ENCODE measurements at places on chromosomes 12 and 14.

DNA sequence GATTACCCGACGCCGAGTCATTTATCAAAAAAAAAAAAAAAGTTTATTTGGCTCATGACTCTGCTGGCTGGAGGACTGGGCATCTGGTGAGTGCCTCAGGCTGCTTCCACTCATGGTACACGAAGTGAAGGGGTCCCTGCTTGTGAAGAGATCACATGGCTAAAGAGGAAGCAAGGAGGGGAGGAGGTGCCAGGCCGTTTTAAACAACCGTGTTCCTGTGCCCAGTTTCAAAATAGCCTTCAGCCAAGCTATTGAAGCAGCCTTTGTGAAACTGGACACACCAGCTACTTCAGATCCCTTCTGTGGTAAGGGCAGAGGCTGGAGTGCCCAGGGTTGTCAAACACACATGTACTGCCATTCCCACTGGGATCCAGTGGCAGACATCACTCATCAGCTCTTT is 7.6 kb downstream of the POP5 start:
- DNase-seq: no peak

DNA sequence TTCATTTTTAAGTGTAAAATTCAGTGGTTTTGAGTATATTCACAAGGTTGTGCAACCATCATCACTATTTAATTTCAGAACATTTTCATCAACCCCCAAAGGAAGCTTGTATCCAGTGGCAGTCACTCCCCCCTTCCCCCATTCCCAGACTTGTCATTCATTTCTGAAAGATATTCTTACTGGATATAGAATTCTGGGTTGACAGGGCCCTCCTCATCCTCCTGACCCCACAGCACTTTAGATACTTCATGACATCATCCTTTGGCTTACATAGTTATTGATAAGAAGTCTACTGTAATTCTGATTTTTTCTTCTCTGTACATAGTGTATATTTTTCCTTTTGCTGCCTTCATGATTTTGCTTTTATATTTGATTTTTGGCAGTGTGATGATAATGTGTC is 8.8 kb upstream of the ADGRD1 start:
- no peak for DNase-seq

GRCh38 chr12:93938931-93939330 is 209.4 kb upstream of the PLXNC1 start:
- no peak for DNase-seq

- no peak for DNase-seq
Observed at GRCh38 chr14:48331421-48331820, 656.0 kb upstream of the MDGA2 start.

DNA sequence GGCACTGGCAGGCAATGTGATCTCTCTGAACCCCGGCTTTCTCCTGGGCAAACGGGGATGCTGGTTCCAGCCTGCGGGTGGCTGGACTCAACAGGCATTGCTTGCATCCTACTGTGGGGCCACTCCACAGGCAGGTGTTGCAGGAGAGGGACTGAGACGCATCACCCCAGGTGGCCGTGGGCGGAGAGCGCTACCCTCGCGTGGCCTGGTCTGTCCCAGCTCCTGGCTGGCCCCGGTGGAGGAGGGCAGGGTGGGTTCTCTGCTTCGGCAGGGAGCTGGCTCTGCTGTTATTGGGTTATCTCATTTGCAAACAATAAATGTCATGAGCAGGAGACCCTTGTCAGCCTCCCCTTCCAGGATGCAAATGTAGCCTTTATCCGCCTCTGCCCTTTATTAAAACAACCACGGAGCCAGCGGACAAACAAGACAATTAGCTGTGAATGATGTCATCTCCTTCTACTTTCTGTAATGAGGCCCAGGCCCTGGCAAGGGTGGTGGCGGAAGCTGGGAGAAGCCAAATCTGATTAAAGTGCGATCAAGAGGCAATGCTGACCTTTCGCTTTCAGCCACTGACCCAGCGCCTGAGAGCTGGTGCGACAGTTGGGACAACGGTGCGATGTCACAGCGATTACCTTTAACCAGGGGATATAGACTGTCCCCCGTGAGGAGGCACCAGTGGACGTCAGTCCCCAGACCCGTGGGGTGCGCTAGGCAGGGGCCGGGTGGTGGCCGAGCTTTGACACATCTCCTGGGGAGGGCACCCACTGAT is 161.8 kb downstream of the KIF26A start:
- no peak for DNase-seq

DNA sequence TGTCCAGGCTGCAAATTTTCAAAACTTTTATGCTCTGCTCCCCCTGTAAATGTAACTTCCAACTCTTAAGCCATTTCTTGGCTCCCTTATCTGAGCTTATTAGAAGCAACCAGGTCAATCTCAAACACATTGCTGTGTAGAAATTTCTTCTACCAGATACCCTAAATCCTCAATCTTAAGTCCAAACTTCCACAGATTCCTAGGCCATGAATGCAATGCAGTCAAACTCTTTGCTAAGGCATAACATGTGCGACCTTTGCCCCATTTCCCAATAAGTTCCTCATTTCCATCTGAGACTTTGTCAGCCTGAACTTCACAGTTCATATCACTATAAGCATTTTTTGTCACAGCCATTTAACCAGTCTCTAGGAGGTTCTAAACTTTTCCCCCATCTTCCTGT is 64.5 kb downstream of the TMTC3 start:
- no peak for DNase-seq

- DNase-seq: no peak
Observed at GRCh38 chr12:27521066-27521465, 2.9 kb upstream of the PPFIBP1 start.

GRCh38 chr14:45251912-45252311 is 1.1 kb downstream of the MIS18BP1 start:
- DNase-seq: no peak

- DNase-seq: no peak
Observed at GRCh38 chr14:70489579-70490200, 37.7 kb downstream of the ADAM21 start.

DNA sequence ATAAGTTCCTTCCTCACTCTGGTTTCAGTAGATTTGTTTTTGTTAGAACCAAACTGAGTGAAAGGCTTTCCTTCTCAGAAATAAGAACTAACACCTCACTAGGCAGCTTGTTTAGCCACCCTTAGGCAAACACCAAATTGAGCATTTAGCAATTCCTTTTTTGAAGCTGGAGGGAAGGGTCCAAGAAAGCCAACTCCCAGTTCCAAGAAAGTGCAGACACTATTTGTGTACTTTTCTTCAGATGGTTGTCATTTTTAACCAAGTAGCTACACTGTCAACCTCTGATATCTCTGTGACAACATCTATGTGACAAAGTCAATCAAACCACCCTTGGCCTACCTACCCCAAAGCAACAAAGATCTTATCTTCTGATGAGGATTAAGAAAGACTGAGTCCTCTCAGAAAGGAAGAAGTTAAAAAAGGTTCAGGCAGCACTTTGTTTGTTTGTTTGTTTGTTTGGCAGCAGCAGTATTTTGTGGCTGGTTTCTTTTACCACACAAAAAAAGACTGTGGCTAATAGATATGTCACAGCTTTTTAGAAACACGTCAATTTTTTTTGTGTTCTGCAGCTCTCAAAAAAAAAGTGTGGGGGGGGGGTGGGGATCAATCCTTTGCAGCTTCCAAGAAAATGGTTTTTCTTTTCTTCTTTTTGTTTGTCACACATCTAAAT is 203.8 kb downstream of the CRADD start:
- no peak for DNase-seq

DNA sequence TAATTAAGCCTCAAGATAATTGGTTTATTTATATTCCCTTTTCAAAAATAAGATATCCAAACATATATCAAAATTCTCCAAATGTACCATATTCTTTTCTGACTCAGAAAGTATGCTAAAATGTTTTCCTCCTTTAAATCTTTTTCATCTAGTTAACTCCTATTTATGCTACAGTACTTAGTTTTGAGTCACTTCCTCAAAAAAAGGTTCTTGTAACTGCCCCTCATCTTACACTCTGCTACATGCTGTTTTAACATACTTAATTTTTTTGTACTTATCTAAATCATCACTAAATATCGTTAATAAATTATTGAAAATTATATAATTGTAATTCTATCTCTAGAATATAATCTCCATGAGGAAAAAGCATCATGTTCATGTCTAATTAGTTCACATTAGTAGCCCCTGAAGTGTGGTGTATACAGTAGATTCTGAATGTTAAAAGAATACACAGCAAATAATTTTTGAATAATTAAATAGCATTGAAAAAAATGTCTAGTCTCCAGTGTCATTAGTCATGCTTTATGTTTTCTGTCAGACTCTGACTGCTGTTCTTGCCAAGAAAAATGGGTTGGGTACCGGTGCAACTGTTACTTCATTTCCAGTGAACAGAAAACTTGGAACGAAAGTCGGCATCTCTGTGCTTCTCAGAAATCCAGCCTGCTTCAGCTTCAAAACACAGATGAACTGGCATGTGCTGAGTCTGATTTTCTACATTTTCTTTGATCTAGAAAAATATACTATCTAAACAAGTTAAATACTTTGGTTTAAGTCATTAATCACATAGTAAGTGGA is 3.5 kb downstream of the KLRD1 start:
- DNase-seq: no peak

- DNase-seq: no peak
Observed at GRCh38 chr12:15629761-15630160, 159.4 kb downstream of the EPS8 start.

DNA sequence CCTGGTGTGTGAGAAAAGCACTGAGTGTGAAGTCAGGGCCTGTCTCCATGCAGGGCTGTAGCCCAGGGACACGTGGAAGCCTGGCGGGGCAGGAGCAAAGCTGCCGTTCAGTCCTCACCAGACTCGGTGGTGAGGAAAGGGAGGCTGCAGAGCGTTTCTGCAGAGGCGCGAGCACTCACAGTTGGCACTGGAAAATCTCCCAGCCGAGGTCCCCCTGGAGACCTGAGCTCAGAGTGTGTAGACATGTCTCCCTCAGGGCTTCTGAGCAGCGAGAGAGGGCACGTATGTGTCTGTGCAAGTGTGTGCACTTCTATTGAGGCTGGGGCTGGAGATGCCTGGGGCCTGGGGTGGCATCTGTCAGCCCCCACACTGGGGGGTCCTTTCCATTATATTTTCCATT is 11.0 kb upstream of the HHIPL1 start:
- DNase-seq: no peak

- DNase-seq: no peak
Observed at GRCh38 chr14:35234012-35234805, 58.0 kb upstream of the PSMA6 start.

GRCh38 chr12:65330331-65330730 is 51.8 kb downstream of the MSRB3 start:
- no peak for DNase-seq

DNA sequence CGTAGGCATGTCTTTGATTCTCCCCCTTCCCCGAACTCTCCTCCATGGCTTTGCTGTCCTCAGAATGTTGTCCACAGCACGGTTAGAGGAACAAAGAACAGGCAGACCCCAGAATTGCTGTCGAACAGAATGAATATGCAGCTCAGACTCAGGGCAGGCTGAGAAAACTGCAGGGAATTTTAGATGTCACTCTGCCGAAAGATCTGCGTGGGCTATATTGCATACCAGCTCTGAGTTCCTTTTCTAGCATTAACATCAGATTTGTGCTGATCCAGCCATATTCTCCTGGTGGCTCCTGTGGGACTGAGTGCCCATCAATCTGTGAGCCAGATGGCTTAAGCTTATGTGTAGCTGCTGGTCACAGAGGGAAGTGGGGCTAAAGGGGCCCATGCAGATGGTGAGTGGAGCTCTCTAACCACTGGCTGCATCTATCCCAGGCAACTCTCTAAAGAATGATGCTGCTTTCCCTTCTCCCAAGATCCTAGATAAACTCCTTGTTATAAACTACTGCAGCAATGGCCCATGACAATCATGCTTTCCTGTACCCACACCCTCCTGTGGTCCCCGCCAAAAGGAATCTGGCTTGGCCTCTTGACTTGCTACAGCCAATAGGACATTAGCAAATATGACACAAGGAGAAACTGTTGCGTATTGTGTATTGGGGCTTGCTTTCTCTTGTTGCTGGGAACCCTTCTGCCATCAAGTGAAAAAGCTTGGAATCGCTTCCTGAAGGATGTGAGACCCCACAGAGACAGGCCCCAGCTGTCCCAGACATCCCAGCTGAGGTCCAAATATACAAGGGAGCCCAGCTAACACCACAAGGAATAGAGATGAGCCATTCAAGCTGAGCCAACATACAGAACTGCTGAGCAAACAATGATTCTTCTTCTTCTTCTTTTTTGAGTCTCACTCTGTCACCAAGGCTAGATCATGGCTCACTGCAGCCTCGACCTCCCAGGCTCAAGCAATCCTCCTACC is 101.3 kb downstream of the FOXN3 start:
- no peak for DNase-seq

GRCh38 chr12:20415028-20415427 is 46.7 kb downstream of the PDE3A start:
- no peak for DNase-seq

DNA sequence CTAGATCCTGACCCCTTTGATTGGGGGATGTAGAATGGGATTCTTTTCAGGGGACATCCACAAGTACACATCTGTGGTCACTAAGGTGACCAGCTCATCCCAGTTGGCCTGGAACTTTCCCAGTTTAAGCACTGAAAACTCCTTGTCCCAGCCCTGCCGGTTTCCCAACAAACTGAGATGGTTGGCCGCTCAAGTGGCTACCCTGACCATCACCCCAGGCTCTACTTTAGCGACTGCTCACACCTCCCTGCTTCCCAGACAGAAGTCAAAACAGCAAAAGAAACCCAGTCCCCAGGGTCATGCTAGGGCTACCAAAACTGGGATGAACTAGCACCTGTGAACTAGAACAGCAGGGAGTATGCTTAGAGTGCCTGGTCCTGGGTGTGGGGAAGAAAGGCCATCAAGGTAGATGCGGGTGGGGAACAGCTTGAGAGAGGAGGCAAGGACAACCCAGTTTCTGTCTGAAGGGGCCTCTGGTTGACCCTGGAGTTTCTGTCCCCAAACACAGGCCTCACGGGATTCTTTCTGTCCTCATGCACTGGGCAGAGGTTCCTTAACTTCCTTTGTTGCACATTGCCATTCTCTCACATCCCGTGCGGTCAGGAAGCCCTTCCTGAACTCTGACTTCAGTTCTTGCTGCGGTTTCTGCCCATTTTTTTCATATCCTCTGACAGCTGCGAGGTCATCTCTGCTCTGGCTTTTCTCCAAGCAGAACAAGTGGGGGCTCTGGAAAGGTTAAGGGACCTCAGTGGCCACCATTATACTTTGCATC is 1.6 kb downstream of the LTB4R start:
- DNase-seq: no peak

DNA sequence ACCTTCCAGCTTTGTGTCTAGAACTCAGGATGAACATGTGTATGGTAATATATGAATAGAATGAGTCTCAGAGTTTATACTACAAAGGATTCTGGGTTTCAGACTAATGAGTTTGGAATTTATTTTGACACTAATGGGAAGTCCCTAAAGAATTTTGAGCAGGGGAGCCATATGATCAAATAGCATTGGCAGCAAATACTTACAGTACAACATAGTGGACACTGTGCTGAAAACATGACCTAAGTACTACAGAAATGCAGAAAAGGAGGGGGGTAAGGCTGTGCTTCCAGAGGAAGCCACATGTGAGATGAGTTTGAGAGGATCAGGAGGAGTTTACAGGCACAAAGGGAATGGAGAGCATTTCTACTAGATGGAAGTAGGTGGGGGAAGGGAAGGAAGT is 225.8 kb downstream of the C12orf42 start:
- DNase-seq: no peak

Data from thoracic aorta (tissue), 2 donors.